ENCODE measurements at places on chromosomes 5 and 9.

- no peak for DNase-seq
Measured at GRCh38 chr9:77851882-77852595, 179.6 kb downstream of the GNAQ start.

- DNase-seq: no peak
Measured at GRCh38 chr5:163352531-163352930, 84.9 kb upstream of the CCNG1 start.

GRCh38 chr5:15794052-15794985 is 294.3 kb downstream of the FBXL7 start:
- no peak for DNase-seq

- DNase-seq: no peak
Measured at GRCh38 chr9:79952401-79952800, 380.6 kb downstream of the TLE4 start.

GRCh38 chr5:73952872-73953271 is 326.9 kb downstream of the ARHGEF28 start:
- DNase-seq: no peak

DNA sequence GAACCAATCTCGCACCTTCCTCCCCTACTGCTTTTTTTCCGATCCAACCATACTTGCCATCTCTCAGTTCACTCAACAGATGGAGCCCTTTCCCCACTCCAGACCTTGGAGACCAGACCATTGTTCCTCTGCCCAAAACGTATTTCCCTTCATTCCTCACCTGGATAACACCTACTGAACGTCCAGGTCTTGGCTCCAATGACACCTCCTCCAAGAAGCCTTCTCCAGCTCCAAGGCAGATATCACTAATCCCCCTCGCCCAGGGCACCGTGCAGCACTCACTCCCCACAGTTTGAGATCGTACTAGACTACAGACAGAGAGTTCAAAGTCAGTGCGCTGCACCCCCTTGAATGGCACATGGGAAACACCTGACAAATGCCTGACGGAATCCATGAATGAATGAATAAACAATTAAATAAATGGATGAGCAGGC is 47.1 kb upstream of the AKNA start:
- peak; percentile 41 for DNase-seq

GRCh38 chr5:112957036-112957808 is 19.4 kb upstream of the DCP2 start:
- no peak for DNase-seq

GRCh38 chr5:157606046-157606445 is 30.5 kb upstream of the ADAM19 start:
- no peak for DNase-seq

GRCh38 chr9:74496819-74497747 is at the start of gene RORB:
Gene RORB (plus strand): TSS chr9:74497335. CDS start chr9:74497977, 642 bp downstream.
- DNase-seq: peak; percentile 49

DNA sequence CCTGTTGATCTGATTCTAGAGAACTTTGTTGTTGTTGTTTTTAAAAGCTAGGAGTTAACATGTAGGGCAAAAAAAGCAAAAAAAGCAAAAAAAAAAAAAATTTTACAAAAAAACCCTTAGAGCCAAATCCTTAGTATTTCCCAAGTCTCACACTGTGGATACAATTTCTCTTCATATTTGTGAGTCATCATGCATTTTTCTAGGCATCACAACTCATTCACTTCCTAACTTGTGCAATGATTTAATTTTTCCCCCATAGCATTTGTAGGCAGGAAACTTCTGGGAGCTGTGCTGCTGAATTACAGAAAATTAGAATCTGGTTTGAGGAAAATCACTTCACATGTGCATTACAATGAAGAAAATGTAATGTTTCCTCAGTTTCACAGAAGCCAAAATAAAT is 91.9 kb downstream of the MARCHF3 start:
- no peak for DNase-seq

DNA sequence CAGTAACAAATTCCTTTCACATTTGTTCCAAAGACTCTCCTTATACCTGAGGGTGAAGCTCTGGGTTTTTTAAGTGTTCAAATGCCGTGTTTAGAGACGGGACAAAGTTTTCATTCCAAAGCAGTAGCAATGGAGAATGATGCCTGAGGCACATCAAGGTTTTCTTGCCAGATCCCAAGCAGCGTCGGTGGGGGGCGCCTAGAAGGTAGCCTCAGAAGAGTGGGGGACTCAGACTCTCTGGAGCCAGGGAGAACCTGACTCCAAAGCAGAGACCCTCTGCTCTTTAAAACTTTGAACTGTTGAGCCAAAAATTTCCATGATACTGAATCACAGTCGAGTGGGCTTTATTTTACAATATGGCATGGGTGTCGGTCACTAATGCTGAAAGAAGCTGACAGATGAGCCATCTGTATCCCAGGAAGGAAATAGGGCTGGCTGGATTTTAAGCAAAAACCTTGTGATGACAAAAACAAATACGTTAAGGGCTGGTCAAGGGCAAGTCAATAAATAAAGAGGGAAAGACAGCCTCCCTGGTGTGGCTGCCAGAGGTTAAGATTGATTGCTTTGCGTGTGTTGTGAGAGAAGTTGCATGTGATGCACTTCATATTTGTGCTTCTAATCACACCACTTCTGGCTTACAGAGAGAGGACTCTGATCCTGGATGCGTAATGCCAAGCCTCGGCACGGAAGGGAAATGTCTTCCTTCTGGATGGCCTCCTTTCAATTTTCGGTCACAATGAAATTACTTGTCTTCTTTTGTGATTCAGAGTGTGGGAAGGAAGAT is 161.1 kb upstream of the EFNA5 start:
- no peak for DNase-seq

DNA sequence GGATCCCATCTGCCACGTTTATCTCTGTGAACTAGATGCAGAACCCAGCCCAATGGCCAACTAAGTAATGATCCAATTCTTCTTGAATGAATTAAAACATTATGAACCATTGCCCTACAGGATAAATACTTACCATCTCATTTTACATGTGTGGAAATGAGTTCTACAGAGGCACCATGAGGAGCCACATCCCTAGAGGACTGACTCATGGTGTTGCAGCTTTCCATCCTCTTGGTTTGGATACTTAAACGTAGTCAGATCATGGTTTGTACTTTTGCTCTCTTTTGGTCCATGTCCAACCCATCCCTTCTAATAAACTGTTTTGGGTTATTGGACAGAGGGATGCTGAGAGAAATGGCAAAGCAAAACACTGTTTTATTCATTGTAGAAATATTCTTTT is 484.8 kb downstream of the EBF1 start:
- DNase-seq: no peak

DNA sequence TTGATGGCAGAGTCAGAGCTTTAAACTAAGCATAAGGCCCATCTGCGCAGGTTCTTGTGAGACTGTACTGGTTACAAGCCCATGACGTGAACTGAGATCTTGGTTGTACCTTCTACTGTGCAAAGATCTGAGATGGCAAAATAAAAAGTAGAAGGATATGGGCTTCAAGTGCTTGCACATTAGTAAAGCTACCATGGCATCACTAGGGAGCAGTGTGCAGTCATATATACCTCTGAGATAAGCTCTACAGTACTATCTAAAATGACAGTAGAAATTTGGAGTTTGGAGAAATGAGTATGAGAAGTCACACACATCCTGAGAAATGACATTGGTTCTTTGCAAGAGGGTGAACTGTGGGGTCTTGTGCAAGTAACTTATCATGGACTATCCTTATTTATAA is 408.2 kb upstream of the PRR16 start:
- no peak for DNase-seq

DNA sequence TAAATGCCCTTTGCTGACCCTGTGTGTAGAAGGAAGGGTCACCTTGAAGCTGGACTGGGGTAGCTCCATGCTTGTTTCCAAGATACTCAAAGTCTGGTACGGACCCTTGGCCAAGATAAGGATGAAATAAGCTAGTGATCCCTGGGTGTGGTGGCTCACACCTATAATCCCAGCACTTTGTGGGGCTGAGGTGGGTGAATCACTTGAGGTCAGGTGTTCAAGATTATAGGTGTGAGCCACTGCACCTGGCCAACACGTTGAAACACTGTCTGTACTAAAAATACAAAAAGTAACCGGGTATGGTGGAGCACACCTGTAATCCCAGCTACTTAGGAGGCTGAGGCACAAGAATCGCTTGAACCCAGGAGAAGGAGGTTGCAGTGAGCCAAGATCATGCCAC is 33.3 kb downstream of the ACOT12 start:
- DNase-seq: no peak

DNA sequence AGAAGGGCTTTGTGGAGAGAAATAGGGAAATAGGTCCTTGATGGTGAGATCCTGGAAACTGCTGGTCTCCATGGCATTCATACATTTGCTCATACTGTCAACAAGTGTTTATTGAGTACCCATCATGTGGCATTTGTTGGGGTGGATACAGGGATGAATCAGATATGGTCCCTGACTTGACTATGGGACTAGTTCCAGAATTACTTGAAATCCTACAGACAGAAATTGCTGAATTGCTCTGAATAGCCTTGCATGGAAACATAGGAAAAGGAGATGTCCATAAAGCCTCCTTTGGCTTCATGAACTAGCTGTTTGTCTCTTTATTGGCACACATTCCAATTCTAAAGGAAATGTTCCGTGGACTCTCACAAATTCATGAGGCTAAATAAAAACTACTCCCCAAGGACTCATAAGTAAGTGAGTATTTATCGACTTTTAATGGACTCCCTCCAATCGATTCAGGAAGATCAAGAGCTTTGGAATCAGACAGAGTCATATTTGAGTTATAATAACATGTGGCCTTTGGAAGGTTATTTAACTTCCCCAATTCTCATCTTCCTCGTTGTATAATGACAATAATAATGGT is 122.4 kb upstream of the C6 start:
- DNase-seq: no peak

DNA sequence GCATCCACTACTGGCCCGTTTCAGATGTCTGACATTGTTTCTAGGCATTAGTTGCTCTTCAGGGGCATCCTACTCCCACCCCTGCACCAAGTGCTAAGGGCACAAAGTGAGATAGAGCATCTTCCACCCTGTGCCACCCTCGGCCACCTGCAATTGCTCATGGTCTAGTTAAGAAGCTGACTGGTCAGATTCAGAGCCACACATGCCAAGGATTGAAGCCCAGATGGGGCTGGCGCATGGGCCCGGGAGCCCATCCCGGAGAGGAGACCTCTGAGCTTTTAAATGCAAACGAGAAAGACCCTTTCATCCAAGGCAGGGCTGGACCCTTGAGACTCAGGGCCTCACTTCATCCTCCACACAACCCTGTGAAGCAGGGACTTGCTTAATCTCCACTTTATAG is 28.5 kb downstream of the HRH2 start:
- DNase-seq: no peak

- DNase-seq: no peak
Measured at GRCh38 chr9:97554566-97555075, 53.2 kb downstream of the TMOD1 start.
